ENCODE measurements at places on chromosomes 13 and 19. TPM values are rescaled to one million over a fixed set of nuclear protein-coding genes. Genes with fewer than 3 reads are reported as not detected.

MEDAG gene
- total RNA-seq: 2.3 TPM

ZNF8 gene
- 3.5 TPM for total RNA-seq

NLRP7 gene
- 0.17 TPM for total RNA-seq

PTGIR gene
- total RNA-seq: 0.58 TPM

KLK1 gene
- 182 TPM for total RNA-seq

FCER2 gene
- total RNA-seq: 0.27 TPM

SIGLEC11 gene
- total RNA-seq: 0.40 TPM

CACTIN gene
- 20.0 TPM for total RNA-seq
